ENCODE measurements at places on chromosomes 1 and 21. TPM values are rescaled to one million over a fixed set of nuclear protein-coding genes. Genes with fewer than 3 reads are reported as not detected.

NBPF15 gene
- total RNA-seq = 24.5 TPM

SPRR5 gene
- not detected for total RNA-seq

PGLYRP3 gene
- total RNA-seq = not detected

CHI3L2 gene
- 1.9 TPM for total RNA-seq

BRDT gene
- total RNA-seq = not detected

GNAI3 gene
- 9.8 TPM for total RNA-seq

PADI4 gene
- total RNA-seq = 0.26 TPM

PLEKHN1 gene
- 2.7 TPM for total RNA-seq

KCNT2 gene
- not detected for total RNA-seq

DNA sequence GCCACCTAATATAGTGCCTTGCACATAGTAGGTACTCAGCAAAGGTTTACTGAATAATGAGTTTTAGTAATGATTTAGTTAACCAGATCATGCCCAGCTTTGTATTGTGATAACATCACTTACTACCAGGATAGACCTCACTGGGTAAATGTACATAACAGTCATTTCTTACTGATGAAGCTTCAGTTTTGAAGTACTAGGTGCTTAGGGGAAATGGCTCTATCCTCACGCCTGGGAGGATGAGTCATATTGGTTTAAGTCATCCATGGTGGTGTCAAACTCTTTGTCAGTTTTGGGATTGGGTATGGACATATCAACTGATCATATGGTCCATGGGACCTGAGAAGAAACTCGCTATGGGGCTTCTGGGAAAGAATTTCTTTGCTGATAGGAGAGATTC is 90.6 kb upstream of the USP24 start:
- DNase-seq = no peak

GRCh38 chr1:100168051-100168450 is 10.0 kb downstream of the LRRC39 start:
- no peak for DNase-seq

GRCh38 chr1:178362747-178363146 is 134.0 kb downstream of the CLEC20A start:
- no peak for DNase-seq

DNA sequence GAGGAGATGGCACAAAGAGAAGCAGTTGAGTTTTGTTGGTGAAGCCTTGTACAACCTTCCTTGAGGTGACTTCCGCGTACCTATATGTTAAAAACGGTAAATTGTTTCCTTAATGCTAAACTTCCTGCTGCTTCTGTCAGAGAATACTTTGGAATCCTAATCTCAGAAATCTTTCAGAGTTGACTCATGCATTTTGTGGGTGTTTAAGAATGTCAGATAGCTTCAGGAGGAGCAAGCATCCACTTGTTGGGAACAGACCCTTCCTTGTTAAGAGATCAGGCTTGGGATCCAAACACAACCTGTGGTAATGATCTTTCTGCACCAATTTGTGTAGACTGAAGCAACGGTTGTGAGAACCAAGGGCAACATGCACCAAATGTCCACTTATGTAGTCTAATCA is 29.5 kb downstream of the AK4 start:
- DNase-seq = no peak

DNA sequence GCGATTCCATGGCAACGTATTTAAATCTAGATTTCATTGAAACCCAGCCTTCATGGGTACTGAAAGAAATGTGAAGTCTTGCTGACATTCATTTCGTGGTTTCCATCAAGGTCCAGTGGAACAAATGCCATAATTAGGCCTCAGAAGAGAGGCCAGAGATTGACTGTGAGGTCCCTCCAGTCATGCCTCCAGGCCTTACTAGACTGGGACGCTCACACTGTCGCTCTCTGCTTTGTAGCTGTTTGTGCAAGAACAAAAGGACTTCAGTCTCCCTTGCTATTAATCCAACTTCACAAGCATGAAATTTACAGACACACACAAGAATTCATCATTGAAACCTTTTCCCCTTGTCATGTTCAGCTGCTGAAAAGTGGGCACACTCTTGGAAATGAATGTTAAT is 180.4 kb upstream of the FOXD3 start:
- DNase-seq = no peak

DNA sequence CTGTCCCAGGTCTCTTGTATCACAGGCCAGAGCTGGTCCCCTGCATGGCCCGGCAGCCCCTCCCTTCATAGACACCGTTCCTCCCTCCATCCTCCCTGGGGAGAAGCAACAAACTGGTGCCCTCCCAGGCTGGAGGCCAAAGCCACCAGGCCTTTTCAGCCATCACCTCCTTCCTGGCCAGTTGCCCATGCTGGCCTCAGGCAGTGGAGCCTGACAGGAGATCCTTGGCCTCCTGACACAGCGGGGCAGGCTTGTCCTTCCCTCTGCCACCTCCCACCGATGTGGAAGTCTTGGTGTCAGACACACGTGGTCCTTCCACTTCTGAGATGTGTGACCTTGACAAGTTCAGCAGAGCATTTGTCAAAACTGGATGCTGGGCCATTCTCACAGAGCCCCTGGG is 206.0 kb downstream of the HIVEP3 start:
- no peak for DNase-seq

- no peak for DNase-seq
Measured at GRCh38 chr1:230544758-230545157, 97.5 kb upstream of the COG2 start.

DNA sequence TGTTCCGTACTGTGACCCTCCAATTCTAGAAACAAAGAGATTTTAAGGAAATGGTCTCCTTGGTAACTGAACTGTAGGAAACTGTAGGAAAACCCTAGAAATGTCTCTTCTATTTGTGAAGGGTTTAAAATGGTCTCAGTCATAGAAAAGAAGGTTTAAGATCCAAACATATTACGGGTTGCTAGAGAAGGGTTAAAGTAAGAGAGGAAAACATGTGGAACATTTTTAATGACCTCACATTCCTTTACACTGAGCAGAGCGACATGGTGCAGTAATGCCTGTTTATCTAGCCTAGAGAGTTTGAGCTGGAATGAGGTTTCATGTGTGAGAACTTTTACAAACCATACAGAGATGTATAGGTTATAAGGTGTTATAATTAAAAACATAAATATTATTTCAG is 36.9 kb upstream of the C1orf105 start:
- no peak for DNase-seq

- no peak for DNase-seq
Measured at GRCh38 chr1:203084588-203085527, 954 bp downstream of the MYOG start.

GRCh38 chr1:154476791-154477190 is 25.2 kb upstream of the TDRD10 start:
- DNase-seq = no peak

DNA sequence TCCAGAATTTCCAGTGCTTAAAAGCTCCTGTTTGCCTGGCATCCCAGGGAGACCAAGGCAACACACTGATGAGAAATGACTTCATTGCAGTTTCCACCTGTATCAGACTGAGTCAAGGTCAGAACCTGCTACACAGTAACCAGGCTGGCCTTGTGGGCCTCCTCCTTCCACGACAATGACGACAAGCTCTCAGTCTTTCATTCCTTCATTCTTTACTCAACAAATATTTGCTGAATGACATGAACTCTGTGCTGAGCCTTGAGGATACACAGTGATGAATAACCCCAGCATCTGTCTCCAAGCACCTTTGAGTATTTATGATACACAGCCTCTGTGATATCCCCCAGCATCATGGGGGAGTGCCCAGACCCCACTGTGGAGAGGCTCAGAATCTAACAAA is 8.9 kb upstream of the LCE5A start:
- DNase-seq = no peak

- no peak for DNase-seq
Measured at GRCh38 chr1:157176591-157177121, 38.5 kb upstream of the ETV3 start.

- no peak for DNase-seq
Measured at GRCh38 chr1:200207711-200208126, 180.2 kb downstream of the NR5A2 start.

DNA sequence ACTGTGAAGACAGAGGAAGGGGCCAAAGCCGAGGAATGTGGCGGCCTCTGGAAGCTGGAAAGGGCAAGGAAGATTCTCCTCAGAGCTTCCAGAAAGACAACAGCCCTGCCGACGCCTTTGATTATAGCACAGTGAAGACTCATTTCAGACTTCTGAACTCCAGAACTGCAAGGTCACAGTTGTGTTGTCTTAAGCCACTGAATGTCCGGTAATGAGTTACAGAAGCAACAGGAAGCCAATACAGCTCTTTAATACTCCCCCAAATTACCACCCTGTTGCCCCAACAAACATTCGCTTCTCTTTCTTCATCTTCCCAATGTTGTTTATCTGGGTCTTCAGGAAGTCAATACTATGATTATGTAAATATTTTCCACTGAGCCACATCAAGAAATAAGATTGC is 44.0 kb downstream of the ETS2 start:
- no peak for DNase-seq

DNA sequence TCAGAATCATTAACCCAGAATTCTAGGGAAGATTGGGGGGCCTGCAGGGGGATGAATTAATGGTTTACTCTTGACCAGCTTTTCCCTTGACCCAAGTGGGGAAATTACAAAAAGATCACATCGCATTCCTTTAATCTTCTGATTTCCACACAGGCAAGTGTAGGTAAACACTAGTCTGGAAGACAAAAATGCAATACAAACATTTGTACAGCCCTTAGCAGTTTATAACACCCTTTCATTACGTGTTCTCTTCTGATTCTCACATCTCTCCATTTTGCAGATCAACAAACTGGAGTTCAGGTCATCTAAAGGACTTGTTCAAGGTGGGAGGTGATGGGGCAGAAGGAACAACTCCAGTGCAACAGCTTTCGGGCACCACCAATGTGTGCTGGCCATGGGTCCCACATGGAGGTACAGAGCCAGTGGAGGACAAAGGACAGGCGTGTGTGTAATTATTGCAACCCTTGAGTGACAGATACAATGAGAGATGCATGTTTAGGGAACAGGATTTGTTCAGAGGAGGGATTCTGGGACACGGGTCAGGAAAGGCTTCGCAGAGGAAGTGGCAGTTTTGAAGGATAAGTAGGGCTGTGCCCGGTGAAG is 20.4 kb downstream of the ATF3 start:
- no peak for DNase-seq

GRCh38 chr21:45848331-45848730 is 133.2 kb upstream of the COL6A1 start:
- DNase-seq = no peak

DNA sequence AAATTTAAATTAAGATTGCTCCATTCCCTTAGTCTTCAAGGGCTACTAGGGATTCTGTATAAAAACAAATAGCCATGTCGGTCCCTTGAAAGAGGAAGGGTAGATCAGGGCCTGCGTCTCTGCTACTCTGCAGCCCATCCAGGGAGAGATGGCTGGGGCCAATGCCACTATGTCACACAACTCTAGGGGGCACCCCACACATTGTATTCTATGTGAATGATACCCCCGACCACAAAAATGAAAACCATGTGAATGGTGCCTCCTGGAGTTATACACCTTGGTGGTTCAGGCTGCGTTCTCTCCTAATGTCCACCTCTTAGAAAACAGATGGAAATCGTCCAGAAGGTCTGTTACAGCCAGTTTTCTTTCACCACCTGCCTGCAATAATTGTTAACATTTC is 18.0 kb downstream of the PIK3C2B start:
- DNase-seq = no peak

DNA sequence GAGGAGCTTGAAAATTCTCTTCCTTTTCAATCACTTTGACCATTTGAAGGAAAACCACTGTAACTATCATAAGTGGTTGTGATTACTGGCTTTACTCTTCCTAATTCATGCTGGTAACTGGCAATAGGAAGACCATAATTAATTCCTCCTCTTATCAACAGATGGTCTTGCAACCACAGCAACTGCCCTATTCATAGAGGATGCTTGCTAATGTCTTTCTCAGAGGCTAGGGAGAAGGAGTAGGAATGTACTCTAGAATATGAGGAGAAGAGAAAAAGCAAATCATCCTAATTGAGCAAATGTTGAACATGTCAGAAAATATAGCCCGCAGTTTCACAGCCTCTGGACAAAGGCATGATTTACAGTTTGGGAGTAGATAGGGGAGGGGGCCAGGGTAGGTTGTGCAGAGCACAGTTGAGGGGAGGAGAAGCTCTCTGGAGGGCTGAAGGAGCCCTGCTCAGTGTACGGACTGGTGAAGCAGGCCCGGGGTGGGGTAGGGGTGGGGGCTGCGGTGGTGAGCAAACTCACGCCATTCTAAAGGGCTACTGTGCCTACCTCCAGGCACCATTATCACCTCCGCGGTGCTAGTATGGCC is 192.9 kb downstream of the PCP4 start:
- DNase-seq = no peak

- DNase-seq = peak; percentile 22
Measured at GRCh38 chr1:87329051-87329525, 408 bp downstream of the LMO4 start.

GRCh38 chr1:59377350-59377904 is 80.5 kb downstream of the FGGY start:
- DNase-seq = no peak

All from CD8-positive, alpha-beta memory T cell (primary cell).